IMR-90 (cell line): ENCODE measurements at places on chromosomes 2 and 18. TPM values are rescaled to one million over a fixed set of nuclear protein-coding genes. Genes with fewer than 3 reads are reported as not detected.

DNA sequence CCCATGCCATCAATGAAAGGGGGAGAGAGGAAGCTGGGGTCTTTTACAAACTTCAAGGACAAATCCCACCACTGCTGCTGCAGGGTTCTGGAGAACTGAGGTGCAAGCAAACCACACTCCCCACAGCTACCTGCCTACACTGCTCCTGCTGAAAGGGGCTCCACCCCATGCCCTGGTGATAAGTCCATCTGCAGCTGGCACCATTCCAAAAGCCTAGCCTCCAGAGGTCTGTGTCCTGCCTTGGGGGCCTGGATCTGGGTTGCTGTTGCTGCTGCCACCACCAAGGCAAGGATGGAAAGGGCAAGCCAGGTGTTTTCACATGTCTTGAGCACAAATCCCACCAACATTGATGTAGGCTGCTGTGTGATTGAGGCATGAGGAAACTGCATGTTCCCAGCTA lies 97.4 kb upstream of the UBE2E3 start:
- no peak for DNase-seq

- no peak for DNase-seq
Observed at GRCh38 chr18:79513381-79514081, 117.8 kb downstream of the NFATC1 start.

DNA sequence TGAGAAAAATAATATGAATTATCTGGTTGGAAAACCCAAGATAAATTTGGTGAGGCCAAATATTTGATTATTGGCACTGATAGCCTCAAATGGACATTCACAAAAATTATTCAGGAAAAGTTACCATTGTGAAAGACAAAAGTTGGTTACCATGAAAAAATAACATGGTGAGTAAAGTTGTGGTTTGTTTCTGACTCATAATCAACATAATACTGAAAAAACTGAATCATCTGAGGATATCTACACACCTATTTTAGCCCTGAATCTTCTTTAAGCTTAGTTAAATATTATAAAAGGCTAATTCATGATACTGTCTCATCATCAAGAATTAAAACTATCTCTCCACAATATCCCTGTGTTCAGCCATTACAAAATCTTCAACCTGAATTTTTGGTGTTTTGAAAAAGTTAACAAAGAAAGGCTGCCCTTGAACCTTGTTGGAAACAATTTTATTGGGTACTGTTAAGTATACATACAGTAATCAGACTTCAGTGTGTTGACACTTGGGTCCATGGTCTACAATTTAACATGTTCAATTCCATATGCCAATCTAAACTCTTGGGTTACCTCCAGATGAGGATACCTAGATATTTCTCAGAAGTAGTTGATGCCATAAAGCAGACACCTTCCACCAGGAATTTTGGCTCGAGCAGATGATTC lies 607.5 kb upstream of the SLC39A10 start:
- DNase-seq: no peak

- no peak for DNase-seq
Observed at GRCh38 chr18:61426492-61427053, 93.3 kb downstream of the CDH20 start.

DNA sequence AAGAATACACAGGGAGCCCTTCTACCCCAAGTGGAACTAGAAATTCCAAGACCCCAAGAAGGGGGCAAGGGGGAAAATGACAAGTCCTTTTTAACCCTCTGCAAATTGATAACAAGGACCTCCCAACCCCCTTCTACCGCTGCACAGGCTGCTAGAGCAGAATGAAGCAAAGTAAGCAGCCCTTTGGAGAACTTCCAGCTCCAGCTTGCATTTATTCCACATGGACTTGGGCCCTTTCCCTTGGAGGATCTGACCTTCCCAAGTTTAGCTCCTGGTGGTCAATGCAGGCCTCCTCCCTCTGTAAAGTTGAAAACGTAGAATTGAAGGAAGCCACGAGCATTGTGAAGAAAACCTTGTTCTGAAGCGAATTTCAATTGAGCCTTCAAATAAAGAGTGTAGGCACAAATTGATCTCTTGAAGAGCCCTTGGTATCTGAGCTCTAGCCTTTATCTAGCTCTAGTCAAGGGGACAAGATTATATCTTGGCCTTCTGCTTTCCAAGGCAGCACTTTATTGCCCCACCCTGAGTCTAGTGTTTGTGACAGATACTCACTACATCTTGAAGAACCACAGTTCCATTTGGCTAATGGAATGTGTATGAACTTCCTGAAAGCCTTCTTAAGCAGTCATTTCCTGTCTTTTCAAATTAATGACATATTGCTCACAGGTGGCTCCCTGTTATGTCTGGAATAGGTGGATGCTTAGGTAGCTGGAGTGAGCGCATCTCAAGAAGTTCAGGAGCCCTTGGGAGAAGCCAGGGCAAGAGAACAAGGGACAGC lies 37.2 kb downstream of the SLC14A2 start:
- peak; percentile 31 for DNase-seq

DNA sequence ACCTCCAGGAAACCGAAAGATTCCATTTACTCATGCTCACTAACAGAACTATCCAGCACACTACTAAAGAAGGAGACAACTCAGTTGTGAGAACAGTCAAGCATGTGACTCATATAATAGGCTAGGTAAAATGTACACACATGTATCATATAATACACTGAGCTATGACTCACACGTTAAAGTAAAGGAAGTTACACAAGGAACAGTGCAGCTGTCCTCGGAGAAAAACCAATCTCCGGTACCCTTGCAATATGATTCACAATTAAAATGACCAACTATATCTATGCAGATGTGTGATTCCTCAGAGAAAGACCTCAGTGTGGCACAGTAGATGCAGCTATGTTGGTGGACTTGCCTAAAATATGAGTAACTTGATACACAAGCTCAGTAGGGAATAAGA lies 76.5 kb downstream of the STRN start:
- DNase-seq: peak; percentile 99

Gene L3MBTL4
- total RNA-seq: under 0.01 TPM in 1 of 2 replicates, not detected in the other

Gene TEKT4
- total RNA-seq: not detected in 2 replicates

Gene SERPINB2
- 34.4 and 43.0 TPM in 2 replicates for total RNA-seq

Gene PLEKHH2
- 1.7 and 2.0 TPM in 2 replicates for total RNA-seq

Gene TRABD2A
- total RNA-seq: 19.7 and 20.3 TPM in 2 replicates
